ENCODE measurements at places on chromosomes 7 and 10.
A peak's percentile ranks its signal among the peaks of the same experiment; 100 is the strongest.

GRCh38 chr10:61635932-61636331 is 26.8 kb upstream of the CABCOCO1 start:
- DNase-seq = no peak

GRCh38 chr7:75722373-75722772 is 16.4 kb downstream of the HIP1 start:
- DNase-seq = no peak

DNA sequence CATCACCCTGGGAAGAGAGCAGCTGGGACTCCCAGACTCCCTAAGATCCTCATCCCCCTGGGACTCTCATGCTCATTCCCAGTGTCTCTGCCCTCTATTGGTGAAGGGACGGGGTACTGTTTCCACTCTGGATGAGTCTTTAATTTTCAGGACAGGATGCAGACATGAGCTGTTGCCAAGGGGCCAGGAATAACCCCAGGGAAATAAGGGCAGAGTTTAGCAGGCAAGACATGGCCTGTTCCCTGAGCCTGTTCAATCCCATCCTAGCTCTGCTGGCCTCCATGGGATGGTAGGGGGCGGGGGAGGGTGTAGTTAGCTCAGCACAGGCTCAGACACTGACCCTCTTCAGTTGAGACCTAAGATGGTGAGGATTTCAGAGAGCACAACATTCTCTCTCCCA is 14.0 kb downstream of the C10orf105 start:
- no peak for DNase-seq

DNA sequence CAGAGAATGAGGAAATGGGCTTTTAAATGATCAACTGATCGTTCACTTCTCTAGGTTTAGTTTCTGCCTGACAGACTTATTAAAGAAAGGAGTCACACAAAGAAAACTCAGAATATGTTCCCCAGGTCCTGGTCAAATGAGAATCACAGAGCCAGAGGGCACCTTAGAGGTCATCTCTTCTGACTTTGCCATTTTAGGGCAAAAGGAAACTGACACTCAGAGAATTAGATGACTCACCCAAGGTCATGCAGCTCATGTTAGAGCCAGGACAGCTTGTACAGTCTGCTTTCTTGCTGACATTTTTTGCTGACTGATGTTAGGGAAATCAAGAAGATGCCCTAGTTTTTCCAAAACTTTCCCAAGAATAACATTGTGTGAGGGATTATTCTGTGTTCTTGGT is 312.7 kb upstream of the SP8 start:
- DNase-seq = no peak

DNA sequence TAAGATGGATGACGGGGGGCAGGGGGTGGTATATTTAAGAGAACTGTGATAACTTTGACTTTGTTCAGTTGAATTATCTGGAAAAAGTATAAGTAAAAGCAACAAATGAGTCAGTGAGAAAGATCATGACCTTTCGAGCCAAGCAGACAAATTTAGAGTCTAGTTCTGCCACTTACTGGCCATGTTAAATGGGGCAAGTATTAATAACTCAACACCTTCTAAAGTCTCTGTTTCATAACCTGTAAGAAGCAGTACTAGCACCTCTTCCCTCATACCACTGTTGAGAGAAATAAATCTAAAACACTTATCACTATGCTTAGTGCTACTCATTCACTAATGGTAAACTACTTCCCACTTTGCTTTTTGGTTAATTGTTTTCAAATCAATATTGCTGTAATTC is 604.4 kb upstream of the LRRN3 start:
- DNase-seq = no peak

GRCh38 chr10:97039538-97040247 is 146.1 kb downstream of the SLIT1 start:
- DNase-seq = no peak

DNA sequence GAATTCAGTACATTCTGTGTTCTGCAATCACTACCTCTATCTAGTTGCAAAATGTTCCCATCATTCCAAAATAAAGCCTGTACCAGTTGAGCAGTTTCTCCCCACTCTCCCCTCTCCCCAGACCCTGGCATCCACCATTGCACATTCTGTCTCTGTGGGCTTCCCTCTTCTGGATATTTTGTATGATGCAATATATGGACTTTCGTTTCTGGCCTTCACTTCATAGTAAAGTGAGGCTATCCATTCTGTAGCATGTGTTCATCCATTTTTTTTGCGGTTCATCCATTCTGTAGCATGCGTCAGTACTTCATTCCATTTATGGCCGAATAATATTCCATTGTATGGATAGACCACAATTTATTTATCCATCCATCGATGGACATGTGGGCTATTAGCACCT is 9.5 kb upstream of the CYP3A4 start:
- DNase-seq = no peak

DNA sequence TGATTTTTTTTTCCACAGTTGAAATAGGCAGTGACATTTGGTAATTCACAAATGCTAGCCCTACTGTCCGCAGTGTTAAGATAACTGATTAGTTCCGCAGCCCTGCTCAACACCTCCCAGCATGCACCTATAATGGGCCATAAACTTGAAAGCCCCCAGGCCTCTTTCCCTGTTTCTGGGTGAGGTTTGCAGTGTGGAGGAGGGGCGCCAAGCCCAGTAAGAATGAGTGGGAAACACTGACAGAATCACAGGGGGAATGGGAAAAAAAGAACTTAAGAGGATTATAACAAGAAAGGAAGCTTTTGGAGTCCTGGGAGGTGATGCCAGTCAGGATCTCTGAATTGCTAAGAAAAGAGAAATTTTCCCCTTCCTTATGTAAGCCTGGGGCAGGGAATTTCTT is 39.6 kb upstream of the SP8 start:
- DNase-seq = no peak

DNA sequence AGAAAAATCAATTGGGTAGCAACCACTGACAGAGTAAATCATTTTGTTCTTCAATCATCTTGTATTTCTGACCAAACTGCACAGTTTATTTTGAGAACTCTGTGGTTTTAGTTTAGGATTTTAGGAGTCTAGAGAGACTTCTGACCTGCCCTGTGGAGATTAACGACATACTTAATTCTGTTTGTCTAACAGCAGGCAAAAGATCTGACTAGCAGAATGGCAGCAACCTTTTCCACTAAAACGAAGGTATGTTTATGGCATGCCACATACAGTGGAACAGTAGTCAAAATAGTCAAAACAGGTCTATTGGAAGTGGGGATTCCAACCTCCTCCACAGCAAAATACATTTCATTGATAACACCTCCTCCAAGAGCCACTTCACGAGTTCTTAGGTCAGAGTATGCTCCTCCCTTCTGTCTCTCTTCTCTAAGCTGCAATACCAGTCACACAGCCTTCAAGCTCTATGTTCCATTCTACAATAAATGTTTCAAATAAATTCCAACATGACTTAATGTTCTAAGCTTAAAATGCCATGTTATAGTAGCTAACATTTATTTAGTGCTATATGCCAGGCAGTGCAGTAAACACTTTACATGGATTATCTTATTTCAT is 34.4 kb downstream of the NRCAM start:
- no peak for DNase-seq

DNA sequence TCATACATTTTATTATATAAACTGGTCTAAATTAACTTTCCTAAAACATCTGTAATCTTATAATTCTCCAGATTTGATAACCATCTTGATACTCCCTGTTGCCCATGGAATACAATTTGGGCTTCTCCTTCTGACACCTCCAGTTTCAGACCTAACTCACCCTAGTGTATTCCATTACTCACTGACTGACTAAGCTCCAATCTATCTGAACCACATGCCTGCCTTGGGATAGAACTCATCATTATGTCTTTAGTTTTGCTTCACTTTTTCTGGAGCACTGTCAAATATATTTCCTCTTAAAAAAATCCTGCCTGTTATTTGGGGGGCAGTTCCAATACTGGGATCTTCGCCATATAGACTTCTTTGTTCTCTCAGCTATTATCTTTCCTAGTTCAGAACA is 4.9 kb upstream of the FOXP2 start:
- DNase-seq = no peak

DNA sequence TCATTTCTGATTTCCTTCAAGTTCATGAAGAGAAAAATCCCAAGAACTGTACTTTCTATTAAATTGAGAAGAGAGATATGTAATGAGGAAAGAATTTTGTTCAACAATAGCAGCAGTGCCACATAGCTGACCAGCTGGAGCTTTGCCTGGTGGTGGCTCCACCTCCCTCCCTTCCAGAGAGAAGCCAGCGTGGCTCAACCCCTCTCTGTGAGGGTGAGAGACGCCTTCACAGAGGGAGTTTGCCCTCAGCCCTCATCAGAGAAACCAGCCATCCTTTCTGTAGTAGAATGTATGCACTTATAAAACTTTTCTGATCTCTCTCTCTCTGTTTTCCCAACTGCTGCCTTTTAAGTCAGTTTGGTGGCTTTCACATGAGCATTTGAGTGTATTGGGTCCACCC is 20.5 kb upstream of the COL1A2 start:
- DNase-seq = no peak

DNA sequence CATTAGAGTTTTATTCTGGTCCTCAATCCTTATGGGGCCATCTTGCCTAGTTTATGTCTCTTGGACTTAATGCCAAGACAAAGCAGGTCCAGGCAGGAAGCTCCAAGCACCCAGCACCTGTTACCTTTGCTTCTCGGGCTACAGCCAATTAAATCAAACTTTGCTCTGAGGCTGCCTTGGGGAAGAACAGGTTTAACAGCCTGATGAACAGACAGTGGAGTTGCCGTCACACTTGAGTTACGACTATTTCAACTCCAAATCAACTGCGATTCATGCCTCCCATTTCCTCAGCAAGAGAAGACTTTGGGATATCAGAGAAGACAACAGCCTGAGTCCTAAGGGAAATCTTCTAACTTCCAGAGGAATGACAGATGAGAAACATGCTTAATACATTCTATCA is 62.2 kb downstream of the XPNPEP1 start:
- DNase-seq = peak; percentile 62

All from NCI-H1105 (cell line).